ENCODE measurements at places on chromosomes 2 and 18.

GRCh38 chr2:19124135-19124534, 234.3 kb downstream of the OSR1 start:
- no peak for DNase-seq

DNA sequence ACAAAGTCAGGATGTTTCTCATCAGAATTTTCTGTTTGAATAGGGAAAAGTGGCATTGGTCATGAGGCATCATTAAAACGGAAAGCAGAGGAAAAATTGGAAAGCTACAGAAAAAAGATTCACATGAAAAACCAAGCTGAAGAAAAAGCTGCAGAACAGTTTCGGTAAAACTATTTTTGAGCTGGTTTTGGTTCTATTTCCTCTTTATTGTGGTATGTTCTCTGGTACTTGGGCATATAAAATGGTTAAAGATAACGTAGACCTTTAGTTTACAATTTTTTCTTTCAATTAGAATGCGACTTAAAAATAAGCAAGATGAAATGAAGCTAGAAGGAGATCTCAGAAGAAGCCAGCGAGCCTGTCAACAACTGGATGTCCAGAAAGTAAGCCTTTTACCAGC, 7.6 kb downstream of the GPATCH11 start:
- no peak for DNase-seq

DNA sequence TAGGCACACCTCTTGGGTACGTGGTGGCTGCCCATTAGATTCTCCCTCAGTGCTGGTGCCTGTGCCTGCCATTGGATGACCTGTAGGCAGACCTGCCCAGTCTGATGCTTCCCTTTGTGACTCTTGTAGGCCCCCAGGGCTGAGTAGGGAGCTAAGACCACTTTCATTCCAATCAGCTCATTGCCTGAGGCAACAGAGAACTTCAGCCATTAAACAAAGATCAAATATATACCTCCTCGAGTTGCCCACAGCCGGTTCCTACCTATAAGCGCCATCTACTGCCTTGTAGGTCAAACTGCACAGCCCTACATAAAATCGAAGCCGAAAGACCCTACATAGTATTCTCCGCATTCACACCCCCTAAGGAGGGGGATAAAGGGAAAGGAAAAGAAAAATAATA, 184.6 kb downstream of the ETAA1 start:
- no peak for DNase-seq

DNA sequence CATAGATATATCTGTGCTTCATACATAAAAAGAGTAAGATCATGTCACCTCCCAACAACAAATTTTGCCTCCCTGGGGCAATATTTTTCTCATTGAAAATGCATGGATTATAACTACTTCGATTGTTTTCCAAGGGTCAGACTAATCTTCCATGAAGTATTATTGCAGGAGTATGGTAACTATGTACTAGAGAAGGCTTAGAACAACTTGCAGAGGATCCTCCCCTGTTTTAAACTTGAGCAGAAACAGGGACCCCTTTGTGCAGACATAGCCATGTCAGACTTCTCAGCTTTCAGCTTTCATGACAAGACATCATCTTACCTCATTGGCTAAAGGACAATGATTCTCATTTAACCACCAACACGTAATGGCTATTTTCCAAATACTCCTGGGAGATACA, 13.2 kb upstream of the RAB27B start:
- DNase-seq = no peak

DNA sequence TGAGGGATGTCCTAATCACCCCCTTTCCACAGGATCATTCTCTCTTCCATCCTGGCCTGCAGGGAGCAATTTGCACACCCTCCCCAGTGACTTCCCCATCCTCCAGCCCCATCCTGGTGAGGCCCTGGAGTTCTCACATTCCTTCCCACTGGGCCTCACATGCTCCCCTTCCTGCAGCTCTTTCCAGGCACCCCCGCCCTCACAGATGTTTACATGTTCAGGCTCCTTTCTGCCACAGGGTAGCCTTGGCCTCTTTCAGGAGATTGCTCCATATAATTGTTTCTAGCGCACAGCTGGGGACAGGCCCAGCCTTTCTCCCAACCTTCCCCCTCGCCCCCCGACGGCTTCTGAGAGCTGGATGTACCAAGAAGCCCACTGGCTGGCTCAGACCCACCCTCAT, 288.4 kb upstream of the TRIB2 start:
- no peak for DNase-seq

- no peak for DNase-seq
Measured at GRCh38 chr2:62176801-62177200, 19.1 kb upstream of the B3GNT2 start.

DNA sequence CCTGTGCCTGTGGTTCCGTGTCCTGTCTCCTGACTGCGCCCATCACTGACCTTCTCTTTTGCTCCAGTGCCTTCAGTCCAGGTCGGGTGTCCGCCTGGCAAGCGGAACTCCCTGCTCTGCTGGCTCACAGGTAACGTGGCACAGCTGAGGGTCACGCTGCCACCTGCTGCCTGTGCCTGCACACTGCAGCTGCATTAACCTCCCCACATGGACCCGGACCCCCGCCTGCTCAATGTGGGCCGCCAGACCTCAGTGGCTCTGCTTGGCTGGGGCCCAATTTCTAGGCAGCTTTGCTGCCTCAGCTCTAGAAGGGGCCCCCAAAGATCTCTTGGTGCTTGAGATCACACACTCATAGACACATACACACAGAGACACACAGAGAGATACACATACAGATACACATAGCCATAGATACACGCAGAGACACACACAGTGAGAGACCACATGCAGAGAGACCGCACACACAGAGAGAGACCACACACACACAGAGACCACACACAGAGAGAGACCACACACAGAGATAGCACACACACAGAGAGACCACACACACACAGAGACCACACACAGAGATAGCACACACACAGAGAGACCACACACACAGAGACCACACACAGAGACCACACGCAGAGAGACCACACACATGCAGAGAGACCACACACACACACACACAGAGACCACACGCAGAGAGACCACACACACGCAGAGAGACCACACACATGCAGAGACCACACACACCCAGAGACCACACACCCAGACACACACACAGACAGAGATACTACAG, 14.9 kb upstream of the CNNM3 start:
- DNase-seq = no peak

DNA sequence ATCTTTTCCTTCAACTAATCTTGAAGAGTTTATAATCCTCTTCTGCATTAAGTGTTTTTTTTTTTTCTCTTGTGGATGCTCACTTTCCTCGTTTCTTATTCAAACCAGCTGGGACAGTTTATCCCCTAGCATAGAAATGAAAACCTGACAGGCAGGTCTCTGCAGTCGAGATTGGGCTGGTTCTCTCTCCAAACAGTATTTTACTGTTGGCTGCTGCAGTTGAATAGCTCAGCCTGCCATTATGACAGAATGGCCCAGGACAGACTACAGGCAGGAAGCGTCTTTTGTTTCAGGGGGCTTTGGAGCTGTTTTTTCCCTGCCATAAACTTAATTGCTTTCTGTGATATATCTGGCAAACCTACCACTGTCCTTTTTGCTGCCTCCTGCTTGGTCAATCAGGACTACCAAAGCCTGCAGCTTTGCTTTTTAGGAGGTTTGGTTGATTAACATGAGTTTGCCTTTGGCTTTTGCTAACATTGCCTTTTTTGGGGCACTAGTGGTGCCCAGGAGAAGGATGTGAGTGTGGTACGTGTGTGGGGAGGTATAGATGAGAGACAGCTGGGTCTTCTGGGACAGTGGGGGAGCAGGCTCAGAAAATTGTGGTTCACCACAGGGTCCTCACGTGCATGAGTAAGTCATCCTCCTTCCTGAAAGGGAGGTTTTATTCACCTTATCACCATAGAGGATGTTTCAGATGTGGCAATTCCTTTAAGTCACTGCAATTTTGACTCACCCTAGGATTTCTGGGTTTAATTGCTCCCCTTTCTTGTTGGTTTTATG, 128.7 kb downstream of the LYPD6B start:
- DNase-seq = no peak

GRCh38 chr18:7482342-7482741, 84.8 kb upstream of the PTPRM start:
- no peak for DNase-seq

DNA sequence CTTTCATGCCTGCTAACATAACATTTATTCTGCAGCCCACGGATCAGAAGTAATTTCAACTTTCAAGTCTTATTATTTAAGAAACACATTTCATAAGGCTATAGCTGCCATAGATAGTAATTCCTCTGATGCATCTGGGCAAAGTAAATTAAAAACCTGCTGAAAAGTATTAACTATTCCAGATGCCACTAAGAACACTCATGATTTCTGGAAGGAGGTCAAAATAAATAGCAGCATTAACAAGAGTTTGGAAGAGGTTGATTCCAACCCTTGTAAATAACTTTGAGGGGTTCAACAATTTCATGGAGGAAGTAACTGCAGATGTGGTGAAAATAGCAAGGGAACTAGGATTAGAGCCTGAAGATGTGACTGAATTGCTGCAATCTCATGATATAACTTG, 77.6 kb downstream of the CCDC148 start:
- no peak for DNase-seq

- no peak for DNase-seq
Measured at GRCh38 chr2:38591152-38591551, 11.6 kb downstream of the HNRNPLL start.

DNA sequence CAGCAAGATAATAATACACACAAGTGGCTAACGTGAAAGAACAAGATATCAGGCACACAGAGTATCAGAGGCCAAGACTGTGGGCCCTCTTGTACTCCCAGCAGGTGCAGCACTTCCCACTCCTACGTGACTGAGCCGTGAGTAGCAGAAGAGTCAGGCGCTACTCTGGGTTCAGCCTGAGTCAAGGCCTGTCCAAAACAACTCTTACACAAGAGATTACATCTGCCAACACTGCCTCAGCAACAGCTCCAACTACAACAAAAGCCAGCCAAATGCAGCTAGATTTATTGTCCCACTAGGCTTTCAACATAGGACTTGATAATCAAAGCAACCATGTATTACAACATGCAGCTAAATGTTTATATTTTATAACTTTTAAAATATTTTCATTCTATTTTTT, 56.2 kb downstream of the ITSN2 start:
- DNase-seq = no peak

GRCh38 chr18:39230086-39230803, 1664.6 kb upstream of the CELF4 start:
- no peak for DNase-seq

GRCh38 chr18:72940986-72941385, 73.2 kb upstream of the NETO1 start:
- no peak for DNase-seq

DNA sequence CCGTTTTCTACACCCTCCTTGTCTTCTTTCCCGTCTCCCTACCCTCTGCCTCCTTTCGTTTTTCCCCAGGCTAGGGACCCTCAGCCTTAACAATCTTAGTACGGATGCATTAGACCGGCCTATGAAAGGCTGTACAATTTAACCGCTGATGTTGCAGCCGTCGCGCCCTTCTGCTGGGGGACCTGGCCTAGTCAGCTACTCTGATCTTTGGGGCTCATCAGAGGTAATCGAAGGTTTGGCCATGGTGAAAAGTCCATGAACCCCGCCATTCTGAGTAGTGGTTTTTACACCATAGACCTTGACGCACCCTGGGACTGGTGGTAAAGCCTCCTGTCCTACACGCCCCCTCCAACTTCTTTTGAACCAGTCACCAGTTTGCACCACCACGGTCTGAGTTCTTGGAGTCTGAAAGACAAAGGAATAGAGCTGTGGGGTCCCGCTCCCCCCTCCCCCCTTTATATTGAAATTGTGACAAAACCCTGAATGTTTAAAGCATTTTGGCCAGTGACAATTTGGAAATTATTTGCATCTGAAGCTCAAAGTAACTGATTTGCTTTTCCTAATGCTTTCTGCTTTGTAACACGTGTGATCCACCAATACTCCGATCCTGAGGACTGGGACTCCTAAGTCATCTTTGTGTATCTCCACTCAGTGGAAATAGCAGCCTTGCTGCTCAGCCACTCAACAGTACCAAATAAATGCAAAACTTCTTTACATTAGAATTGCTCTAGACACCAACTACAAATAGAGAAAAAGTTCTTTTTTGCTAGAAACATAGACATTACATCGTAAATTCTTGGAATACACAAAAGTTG, 642 bp upstream of the SRSF7 start:
- no peak for DNase-seq

DNA sequence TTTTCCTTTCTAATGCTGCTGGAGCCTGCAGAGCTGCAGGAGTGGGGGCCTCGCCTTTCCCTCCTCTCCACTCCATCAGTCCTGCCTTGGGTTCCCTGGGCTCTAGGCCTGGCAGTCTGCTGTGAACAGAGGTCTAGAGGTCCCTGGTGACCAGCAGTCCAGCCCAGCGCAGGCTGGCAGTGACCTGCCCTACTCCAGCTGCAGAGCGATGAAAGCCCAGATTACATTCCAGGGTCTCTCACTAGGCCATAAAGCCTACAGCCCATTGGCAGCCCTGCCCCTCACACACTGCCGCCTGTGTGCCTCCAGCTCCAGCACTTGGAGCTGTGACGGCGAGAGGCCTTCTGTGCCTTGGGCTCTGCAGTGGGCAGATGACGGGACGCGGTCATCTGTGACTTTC, 14.8 kb upstream of the MAL start:
- DNase-seq = no peak

DNA sequence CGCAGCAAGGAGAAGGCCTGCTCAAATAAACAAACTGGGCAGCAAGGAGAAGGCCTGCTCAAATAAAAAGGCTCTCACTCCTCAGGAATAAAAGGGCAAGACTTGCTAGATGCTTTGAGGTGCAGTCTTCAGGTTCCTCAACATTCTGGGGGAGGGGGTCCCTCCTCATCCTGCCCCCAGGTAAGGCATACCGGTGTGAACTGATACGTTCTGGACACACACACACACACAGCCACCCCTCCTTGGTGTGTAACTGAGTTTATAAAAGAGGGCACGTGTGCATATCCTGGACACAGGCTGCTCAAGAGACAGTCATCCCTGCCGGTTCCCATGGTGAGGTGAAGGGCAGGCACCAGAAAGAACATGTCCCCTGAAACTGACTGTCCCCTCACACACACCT, 4.5 kb downstream of the TEX261 start:
- DNase-seq = no peak

GRCh38 chr2:241860184-241861078, 1.7 kb upstream of the PDCD1 start:
- no peak for DNase-seq

DNA sequence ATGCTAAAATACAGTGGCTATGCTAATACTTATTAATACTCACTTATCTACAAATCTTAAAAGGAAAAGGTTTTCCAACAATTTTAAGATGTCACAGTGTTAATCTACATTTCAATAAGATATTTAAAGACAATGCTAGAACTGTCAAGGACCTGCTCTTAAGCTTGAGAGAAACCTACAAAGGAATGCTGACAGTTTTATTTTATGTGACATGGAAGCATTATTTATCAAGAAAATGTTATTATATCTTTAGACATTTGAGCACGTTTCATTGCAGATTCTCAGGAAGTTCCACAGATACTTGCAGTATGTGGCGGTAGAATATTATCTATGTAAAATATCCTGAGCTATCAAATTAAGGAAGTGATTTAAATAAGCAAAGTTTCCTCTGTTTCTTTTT, 1255.7 kb upstream of the ZEB2 start:
- DNase-seq = no peak

GRCh38 chr2:40480596-40480995, 28.7 kb upstream of the SLC8A1 start:
- no peak for DNase-seq

GRCh38 chr2:38263293-38263692, 113.8 kb downstream of the ATL2 start:
- no peak for DNase-seq

Measured in NCI-H748 treated with DMSO at 0.1 percent for 48 hours (cell line).